ENCODE measurements at places on chromosomes 16 and 17.

GRCh38 chr17:82114872-82115271 lies 16.8 kb upstream of the FASN start:
- DNase-seq = no peak

DNA sequence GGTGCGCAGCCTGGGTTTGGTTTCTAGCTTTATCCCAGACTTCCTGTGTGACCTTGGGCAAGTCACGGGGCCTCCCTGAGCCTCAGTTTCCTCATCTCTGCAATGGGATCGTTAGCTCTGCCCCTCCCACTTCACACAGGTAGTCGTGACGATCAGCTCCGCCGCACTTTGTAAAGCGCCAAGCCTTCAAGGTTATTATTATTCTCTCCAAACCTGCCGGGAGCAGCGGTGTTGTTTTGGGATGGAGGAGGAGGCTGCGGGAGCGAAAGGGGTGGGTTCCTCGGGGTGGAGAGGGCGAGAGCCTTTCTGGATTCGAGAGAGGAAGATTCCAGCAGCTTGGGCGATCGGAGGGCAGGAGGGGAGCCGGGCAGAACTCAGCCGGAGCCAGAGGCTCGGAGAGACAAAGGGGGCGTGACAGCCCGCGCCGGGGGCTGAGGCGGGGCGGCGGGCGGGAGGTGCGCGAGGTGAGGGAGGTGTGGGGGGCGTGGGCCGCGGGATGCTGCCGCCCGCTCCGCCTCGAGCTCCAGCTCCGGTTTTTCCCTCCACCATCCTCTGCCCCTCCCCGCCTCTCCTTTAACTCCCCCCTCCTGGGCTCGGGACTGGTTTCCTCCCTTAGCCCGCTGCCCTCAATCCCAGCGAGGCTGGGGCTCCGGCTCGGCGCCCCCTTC lies at the start of gene EFNB3:
TSS of gene EFNB3 (plus strand) at position 602 of the 668 bp plus-strand sequence. CDS start 397 bp downstream, outside the sequence.
- DNase-seq = no peak

- peak; percentile 93 for DNase-seq
Measured at GRCh38 chr17:1577182-1577581, 14.6 kb upstream of the PITPNA start.

GRCh38 chr16:15865742-15866141 lies 8.9 kb upstream of the MYH11 start:
- no peak for DNase-seq

- no peak for DNase-seq
Measured at GRCh38 chr17:82582709-82583108, 63.2 kb downstream of the FOXK2 start.

- no peak for DNase-seq
Measured at GRCh38 chr17:31560616-31561235, 169.3 kb downstream of the RAB11FIP4 start.

- DNase-seq = no peak
Measured at GRCh38 chr16:67116388-67117311, 6.9 kb downstream of the PHAF1 start.

DNA sequence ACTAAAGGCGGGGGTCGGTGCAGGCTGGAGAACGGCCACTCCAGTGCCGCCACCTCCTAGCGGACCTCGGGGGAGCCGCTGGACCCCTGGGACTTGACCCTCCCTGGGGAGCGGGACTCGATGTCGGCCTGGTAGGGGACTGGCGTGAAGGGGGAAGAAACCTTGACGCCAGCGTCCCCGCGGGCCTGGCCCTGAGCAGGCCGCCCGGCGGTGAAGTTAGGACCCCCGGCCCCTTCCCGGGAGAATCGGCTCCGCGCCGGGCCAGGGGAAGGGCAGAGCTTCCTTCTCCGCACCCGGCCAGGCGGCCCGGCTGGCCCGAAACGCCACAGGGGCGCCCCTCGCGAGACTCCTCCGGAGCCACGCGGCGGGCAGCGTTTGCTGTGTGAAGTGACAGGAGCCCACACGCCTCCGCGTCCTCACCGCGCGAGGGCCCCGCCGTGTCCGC lies 389 bp downstream of the DUS1L start:
- DNase-seq = no peak

DNA sequence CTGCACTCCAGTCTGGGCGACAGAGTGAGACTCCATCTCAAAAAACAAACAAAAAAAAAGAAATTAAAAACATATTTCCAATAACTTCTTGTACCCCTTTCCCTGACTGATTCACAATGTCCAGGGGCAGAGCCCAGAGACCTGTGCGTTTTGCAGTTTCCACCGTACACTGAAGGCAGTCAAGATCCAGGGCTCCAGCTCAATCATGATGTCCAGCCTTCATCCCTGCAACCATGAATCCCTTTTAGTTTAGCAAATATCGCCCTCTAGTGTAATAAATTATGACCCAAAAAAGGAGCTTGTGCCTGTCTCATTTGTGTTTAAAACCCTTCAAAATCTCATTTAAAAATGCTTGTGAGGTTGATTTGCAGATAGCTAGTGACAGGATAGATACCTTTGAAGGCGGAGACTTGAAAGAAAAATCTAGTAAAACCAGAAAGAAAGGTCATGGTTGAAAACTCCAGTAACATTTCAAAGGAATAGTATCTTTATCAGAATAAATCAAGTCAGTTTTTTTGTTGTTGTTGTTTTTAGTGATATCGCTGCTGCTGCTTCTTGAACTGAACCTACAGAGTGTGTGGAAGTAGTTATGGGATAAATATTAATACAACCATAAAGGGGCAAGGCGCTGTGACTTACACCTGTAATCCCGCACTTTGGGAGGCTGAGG lies 3.7 kb upstream of the ERN1 start:
- DNase-seq = no peak

- DNase-seq = no peak
Measured at GRCh38 chr17:81999976-82000802, 22.5 kb downstream of the CENPX start.

GRCh38 chr16:19912455-19913339 lies 28.0 kb upstream of the GPRC5B start:
- no peak for DNase-seq

DNA sequence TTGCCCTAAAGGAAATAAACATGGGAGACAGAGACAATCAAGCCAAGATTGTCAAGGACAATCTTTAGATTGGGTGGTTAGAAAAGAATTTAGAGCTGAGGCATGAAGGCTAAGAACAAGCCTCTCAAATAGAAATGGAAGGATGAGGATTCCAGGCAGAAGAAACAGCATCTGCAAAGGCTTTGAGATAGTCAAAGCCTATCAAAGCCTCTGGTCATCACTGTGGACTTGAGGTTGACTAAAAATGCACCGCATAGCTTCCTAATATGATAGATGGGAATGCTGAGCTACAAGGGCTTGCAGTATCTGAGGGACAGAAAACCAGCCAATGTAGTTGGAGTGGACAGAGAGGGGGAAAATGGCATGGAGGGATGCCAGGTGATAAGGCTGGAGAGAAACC lies 109.8 kb upstream of the FAM20A start:
- DNase-seq = no peak

DNA sequence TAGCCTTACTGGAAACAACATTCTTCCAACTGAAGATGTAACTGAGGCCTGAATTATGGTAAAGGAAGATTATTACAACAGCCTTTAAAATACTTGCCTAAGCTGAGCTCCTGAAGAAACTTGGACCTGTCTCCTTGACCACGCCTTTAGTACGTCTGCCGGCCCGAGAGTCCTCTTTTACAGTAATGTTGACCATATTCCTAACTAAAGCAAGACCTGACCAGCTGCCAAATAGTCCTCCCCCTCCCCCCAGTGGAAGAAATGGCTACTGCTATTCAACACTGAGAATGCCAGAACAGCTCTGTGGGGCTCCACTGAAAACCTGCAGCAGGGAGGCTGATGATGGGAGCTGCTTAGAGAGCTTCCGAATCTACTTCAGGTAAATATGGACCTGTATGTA lies 12.6 kb upstream of the FOXJ1 start:
- peak; percentile 41 for DNase-seq

DNA sequence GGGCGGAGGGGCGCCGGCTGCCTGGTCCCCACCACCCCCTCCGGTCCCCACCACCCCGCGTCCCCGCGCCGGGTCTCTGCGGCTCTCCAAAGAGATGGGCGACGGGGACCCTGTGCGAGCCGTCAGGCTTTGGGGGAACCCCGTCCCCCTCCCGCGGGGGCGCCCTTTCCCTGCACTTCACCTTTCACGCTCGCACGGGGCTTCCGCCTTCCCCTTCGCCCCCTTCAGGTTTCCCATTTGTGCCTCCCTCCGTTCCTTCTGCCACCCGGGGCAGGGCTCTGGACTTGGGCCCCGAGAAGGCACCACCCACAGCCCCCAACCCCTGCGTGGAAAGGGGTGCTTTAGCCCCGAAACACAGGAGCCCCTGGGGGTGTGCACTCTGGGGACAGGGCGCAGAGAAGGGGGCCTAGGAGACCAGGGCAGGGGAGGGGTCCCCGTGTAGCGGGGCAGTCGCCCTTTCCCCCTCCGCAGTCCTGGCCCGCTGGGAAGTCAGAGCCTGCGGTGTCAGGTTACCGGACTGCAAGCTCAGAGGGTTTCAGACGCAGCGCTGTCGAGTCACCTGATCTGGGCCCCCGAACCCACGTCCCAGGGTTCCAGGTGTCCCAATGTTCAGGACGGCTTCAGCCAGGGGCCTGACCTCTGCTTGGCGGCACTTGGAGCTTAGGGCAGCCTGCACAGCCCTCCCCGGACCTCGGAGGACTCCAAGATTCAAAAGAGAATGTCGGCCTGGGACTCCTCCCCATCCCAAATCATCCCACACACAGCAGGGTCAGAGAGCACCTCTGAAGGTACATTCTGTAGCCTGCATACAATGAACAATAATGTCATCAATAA lies 6.7 kb upstream of the CCDC92B start:
- DNase-seq = no peak

GRCh38 chr16:68893710-68894705 lies 50.7 kb downstream of the TANGO6 start:
- DNase-seq = no peak

DNA sequence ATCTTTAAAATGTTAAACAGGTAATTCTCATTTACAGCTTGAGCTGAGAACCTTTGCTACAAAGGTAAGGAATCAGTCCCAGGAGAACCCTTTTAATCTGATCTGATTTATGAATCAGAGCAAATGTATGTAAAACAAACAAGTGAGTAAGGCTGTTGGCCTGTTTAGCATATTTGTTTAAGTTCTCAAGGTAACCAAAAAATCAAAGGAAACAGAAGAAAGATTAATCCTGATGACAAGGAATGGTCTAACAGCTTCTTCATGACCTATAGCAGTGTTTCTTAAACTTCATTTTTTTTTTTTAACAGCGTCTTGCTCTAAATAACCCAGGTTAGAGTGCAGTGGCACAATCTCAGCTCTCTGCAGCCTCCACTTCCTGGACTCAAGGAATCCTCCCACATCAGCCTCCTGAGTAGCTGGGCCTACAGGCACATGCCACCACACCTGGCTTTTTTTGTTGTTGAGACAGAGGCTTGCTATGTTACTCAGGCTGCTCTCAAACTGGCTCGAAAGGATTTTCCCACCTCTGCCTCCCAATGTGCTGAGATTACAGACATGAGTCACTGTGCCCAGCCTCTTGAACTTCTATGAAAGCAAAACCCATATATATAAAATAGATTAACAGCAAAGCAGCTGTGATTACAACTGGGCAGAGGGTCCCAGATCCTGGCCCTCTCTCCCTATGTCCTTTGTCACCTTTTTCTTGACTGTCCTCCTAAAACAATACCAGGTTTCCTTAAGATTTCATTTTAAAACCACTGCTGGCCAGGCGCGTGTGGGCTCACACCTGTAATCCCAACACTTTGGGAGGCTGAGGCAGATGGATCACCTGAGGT lies 5.1 kb upstream of the JPT1 start:
- DNase-seq = peak; percentile 16

DNA sequence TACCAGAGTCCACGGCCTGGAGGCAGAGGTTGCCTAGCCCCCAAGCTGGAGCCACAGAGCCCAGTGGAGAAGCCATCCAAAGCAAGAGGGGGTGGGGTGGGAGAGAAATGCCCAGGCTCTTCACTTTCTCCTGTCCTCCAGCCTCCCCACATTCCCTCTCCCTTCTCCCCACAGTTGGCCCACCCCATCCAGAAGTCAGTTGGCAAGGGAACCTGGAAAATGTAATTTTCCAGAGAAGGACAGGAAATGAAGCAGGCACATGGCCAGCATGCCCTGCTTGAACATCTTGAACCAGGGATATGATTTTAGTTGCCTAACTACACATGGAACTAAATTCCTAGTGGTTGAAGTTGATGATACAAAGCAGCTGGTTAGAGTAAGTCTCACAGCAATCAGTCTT lies 73.3 kb upstream of the IRX6 start:
- no peak for DNase-seq

DNA sequence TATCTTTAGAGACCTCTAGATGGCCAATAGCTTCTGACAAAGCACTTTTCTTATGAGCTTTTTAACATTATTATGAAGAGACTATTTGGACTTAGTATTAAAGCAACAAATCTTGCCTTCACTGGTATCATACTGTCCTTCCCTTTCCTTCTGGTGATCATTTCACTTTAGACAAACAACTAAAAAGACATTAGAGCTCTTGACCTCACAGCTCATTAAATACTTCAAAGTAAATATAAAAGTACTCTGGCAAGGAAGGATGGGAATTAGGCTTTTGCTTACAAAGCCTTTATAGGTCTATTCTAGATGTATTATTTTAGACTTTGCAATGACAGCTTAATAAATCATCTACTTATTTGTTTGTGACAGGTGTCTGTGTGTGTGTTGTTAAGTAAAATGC lies 11.1 kb downstream of the STXBP4 start:
- no peak for DNase-seq

- no peak for DNase-seq
Measured at GRCh38 chr17:44236444-44236991, 17.0 kb upstream of the UBTF start.

- no peak for DNase-seq
Measured at GRCh38 chr16:88727871-88728270, 21.6 kb downstream of the CTU2 start.

DNA sequence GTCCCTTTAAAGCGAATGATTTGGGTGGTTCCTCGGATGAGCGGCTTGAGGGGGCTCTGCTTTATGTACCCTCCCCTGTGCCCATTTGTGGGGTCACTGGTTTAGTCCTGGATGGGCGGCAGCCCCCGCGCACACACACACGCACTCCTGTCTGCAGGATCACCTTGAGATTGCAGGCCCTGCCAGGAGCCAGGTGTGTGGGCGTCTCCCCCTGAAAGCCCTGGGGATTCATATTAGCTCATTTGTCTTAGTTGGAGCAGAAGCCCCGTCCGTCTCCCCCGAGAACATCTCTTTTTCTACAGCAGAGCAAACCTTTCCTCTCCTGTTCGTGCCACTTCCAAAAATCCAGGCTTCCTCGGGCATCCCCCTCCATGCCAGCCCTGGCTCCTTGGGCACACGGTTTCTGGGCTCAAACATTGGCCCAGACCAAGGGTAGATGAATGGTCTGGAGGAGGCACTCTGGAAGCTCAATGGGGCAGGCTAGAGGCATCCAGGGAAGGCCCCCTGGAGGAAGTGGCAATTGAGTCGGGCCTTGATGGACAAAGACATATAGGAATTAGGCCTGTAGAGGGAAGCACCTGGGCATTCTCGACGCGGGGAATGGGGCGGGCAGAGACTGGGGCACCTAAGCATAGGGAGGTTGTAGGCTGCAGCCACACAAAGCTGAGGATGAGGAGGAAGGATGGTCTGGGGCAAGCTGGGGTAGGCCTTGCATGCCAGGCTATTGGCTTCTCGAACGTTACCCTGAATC lies 218.5 kb upstream of the GSE1 start:
- DNase-seq = peak; percentile 64
